ENCODE measurements at places on chromosomes 2 and 18.

DNA sequence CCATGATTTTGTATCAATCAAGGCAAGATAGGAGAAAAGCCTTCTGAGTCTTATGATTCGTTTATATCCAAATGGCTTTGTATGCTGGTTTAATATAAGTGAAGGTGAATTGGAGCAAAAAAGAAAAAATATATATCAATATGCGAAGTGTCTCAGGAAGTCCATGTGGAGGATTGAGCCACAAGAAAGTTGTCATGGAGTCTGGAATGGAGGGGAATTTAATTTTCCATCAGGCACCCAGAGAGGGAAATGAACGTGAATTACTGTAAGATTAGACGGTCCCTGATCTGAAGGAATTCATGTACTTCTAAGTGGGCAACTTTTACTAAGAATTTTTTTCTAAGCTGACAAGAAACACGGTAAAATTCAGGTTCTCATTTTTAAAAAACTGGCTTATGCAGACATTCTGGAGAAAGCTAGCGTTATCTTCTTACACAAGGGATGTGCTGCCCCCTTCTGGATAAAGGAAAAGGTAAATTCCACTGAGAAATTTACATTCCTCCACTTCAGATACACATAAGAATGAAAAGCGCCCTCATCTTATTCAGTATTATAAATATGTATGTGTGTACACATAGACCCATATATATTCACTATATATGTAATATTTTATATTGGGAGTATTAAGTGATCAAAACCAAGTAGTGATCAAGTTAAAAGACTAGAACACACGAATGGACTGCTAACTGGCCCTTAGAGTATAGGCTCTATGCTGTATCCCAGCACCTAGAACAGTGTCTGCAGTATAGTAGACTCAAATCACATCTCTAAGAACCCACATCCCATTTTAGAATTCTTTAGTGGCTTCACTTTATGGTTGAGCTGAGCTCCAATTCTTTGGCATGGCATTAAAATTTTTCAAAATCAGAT lies 289.0 kb upstream of the TFPI start:
- peak; percentile 56 for DNase-seq

DNA sequence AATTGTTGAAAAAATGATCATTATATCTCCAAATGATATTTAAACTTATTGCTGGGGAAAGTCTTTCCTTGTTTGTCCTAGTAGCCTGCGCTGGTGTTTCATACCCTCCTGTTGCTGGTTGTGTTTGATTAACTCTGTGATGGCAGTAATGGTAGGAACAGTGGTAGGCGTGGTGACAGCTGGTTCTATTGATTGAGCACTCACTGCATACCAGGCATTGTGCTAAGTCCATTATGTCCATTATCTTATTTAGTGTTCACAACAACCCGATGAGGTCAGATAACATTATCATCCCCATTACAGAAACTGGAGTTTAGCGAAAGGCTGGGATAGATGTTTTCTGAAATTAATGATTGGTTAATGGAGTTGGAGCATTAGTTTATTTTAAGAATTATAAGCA lies 77.8 kb upstream of the STON1 start:
- DNase-seq, result no peak

- DNase-seq, result peak; percentile 65
Measured at GRCh38 chr2:143955401-143956065, 564.4 kb downstream of the ZEB2 start.

GRCh38 chr2:221112744-221113143 lies 459.4 kb downstream of the EPHA4 start:
- no peak for DNase-seq

DNA sequence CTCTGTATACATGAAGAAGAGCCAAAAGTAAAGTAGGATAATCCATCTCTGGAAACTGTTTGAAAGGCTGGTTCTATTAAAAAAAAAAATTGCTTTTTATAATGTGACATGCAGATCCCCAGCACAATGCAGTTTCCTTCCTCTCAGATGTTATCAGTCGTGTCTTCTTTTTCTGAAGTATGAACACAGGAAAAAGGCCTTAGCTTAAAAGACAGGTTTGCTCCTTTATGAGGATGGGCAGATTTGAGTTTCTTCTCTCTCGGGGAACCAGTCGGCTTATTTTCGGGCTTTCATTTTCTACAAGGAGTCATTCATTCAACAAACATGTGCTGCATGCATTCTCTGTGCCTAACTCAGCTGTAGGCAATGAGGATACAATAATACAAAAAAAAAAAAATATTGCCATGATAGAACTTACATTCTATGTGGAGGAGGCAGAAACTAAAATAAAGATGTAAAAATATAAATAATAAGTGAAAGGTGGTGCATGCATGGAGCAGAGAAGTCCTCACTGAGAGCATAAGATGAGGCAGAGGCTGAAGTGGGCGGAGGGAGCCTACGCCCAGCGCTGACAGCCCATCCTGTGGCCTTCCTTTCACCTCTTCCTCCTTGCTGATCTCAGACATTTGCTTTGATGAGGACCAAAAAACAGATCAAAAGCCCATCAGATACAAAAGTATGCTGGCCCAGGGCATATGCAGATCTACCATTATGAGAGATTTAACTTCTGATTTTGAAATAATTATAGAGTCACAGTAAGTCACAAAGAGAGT lies at the start of gene CD226:
Gene CD226, minus strand, starts transcription at position 513 of the 773 bp plus-strand sequence. Its CDS starts 467 bp downstream, at position 46.
- DNase-seq, result no peak
